DMS79 treated with DMSO at 0.1 percent for 48 hours (cell line): ENCODE measurements at places on chromosomes 2 and 18.

DNA sequence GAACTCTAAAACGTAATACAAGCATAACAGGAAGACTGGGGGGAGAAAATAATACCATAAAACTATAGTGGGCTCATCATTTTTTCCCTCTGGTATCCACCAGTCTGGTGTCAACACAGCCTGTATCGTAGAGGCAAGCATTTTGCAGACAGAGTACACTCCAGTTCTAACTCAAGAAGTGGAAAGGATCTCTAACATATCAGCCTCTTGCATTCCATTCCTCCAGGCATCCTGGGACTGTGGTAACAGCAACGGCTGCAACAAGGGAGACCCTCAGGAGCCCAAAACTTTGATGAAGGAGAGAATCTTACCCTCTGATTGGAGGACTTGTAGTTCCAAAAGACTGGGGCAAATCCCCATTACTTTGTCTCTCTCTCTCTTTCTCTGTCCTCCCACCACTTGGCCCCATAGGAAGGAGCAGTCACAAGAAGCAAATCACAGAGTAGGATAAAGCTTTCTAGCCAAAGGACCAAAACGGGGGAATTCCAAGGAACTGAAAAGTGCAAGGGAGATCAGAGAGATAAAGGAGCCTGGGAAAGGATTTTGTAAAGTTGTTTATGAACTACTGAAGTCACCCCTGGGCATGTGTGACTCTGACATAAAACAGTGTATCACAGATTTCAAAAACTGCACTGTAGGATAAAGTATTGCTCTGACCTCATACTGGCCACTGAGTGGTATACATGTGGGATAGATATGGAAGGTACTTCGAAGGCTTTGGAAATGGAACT is 11.9 kb downstream of the FRZB start:
- no peak for DNase-seq

GRCh38 chr2:183935005-183935404 is 663.3 kb upstream of the ZNF804A start:
- no peak for DNase-seq

GRCh38 chr2:221500501-221501209 is 71.4 kb downstream of the EPHA4 start:
- DNase-seq = peak; percentile 82

DNA sequence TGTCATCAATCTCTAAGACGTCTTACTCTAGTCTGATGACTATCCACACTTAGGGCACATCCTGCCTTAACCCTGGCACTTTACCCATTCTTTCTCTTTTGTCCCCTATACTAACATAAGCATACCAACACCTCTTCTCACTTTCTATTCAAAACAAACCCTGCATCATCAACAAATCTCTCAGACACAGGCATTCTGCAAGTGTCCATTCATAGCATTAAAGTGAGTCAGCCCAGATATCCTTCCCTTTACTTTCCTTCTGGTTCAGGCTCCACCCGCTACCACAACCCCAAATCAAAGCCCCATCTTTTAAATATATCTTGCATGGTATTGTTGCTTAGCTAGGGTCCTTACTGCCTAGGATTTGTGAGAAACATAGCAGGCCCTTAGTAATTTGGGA is 3.8 kb downstream of the GRB14 start:
- no peak for DNase-seq

GRCh38 chr2:190550137-190550536 is 15.6 kb upstream of the NEMP2 start:
- DNase-seq = no peak

- no peak for DNase-seq
Measured at GRCh38 chr18:58449464-58449863, 179.4 kb downstream of the ALPK2 start.

DNA sequence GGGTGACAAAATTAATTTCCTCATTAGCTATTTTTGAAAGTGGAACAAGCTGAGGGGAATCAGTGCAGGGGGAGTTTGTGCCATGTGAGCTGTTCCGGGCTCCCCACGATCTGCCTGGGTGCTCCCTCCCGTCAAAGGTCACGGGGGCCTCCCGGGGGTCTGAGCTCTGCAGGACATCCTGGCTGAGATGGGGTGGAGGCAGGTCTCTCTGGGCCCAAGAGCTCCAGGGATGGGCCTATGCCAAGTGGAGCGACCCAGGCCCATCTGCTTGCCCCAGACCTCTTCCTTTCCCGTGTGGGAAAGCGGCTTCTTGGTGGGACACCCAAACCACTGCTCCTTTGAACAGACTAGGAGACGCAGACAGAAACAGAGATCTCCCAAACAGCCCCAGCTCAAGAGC is 143.3 kb upstream of the ID2 start:
- no peak for DNase-seq

DNA sequence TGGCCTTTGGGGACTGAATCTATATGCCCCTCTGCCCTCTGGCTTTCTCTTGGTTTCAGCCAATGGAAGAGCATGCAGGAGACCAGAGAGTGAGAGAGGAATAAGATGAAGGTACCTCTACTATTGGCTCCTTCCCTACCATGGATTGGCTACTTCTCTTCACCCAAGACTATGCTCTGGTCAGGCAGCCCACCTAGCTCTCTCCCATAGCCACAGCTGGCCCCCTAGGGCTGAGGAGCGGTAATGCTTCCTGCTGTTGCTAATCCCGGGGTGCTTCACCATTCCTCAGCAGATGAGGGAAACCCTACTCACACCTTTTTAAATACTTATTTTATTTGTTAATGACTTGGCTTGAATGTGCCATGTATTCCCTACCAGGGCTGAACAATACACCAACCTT is 142.4 kb downstream of the MREG start:
- no peak for DNase-seq
